ENCODE measurements at places on chromosomes 12 and 14.

DNA sequence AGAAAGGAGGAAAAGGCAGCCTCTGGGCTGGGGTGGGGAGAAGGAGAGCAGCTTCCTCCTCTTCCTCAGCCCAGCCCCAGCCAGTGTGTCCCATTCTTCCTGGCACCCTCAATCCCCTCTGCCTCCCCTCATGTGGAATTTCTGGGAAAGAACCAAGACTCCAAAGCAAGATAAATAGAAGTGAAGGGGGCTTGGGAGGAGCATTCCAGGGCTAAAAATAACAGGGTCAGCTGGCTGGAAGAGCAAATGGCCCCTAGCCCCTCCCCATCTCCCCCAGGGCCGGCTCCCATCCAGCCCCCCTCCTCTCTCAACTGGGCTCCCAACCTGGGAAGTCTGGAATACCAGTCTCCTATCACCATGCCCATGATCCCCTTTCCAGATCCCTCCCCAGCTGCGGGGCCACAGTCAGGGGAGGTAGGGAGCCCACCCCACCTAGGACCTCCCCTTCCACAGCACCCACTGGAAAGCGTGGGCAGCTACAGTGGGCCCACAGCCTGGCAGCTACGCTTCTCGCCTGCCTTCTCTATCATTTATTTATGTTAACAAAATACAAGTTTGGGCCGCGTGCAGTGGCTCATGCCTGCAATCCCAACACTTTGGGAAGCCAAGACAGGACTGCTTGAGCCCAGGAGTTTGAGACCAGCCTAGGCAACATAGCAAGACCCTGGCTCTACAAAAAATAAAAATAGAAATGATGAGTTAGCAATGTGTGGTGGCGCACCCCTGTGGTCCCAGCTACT, 88.3 kb downstream of the IRF2BPL start:
- DNase-seq = no peak

- DNase-seq = no peak
Measured at GRCh38 chr12:24649634-24650033, 299.3 kb downstream of the BCAT1 start.

- peak; percentile 72 for DNase-seq
Measured at GRCh38 chr12:131830335-131830913, 2.2 kb downstream of the MMP17 start.

DNA sequence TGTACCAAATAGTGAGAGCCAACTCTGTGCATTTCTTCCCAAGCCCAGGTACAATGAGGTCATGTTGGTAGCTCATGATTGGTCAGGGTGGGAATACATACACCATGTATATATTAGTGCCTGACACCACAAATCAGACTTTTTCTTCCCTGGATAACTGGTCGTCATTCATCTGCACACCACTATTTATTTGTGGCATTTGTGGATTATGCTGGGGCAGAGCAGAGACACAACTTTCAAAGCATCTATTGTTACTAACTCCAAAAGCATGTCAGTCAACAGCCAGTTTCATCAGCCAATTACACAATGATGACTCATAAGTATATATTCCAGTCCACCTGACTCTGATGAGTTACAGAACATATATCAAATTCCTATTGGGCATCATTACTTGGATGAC, 181.7 kb downstream of the ADAMTS20 start:
- DNase-seq = no peak

DNA sequence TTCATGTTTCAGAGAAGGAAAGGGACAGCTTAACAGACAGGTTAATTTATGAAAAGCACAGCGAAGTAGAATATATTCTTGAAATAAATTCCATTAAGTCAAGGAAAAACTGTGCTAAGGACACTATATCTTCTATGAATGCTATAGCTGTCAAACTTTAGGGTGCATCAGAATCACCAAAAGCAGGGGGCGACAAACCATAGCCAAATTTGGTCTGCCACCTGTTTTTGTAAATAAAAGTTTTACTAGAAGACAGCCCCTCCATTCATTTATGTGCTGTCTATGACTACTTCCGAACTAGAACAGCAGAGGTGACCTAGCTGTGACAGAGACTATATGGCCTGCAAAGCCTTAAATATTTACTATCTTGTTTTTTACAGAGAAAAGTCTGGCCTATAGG, 25.9 kb downstream of the PPP4R3A start:
- DNase-seq = peak; percentile 50

DNA sequence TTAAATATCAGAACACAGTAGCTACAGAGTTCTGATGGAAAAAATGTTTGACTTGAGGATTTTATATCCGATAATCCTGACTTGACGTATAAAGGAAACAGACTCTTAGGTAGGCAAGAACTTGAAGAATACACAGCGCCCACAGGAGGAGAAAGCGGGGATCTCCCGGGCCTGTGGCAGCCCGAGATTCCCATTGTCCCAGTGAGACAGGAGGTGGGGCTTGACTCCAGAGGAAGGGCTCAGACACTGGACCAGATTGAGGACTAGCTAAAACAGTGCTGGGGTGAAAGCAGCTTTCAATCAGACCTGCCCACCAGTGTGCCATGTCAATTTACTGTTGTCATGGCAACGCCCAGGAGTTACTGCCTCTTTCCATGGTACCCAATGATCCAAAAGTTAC, 51.1 kb upstream of the C14orf180 start:
- no peak for DNase-seq

GRCh38 chr12:115230606-115231005, 546.6 kb upstream of the TBX3 start:
- DNase-seq = no peak

DNA sequence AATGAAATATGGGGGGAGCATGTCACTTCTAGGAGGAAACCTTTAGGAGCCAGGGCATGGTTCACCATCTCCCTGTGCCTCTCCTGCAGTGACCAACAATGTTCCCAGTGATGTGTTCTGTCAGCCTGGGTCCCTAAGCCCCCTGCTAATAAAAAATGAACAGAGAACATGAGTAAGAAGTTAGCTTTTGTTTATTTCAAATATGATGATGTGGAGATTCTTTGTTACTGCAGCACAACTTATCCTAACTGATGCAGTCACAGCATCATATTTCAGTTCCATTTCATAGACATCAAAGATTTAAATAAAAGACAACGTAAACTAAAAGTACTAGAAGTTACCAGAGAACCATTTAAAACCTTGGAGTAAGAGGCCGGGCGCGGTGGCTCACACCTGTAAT, 43.9 kb downstream of the SERPINA3 start:
- no peak for DNase-seq

- DNase-seq = no peak
Measured at GRCh38 chr14:104382361-104383087, 197.0 kb upstream of the C14orf180 start.

GRCh38 chr12:62785941-62786559, 148.9 kb downstream of the PPM1H start:
- peak; percentile 16 for DNase-seq

- DNase-seq = peak; percentile 67
Measured at GRCh38 chr12:26845057-26845666, 12.2 kb upstream of the ITPR2 start.

- DNase-seq = no peak
Measured at GRCh38 chr14:73865534-73866113, 14.0 kb downstream of the PTGR2 start.

DNA sequence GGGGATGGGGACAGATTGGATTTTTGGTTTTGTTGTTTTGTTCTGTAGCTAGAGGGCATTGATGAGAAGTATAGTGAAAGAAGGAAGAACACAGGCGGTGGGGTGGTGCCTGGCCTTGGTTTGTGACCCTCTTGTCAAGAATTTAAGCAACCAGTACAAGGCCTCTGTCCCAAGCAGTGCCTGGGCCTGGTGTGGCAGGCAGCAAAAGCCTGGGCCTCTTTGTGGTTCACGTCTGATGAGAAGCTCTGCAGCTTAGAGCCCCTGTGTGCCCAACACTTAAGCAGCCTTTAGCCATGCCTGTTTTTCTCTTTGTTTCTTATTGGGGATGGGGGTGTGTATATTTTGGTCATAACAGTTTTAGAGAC, 98.0 kb downstream of the PPP2R5C start:
- no peak for DNase-seq

DNA sequence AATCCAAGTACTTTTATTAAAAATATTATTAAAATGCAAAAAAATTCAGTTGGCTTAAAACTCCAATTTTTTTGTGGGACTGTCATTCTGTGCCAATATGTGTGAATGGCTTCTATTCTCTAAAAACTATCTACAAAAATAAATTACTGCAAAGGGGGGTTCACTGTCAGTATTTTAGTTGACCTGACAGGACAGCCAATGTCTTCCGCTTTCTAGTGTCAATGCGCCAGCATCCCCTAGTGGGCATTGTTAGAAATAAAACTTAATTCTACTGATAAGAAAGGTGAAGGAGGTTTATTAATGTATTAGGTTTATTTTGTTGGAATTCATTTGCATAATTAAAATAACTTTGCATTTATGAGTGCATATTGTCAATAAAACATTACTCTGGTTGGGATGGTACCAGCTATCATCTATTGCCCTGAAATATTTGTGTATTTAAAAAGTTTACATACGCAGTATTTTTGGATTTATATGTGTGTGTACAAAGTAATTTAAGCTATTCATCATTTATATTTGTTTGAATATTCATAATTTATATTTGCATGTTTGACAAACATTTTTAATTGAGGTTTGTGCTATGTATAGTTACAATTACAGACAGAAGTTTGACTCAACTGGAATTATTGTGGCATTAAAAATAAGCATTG, 527.2 kb downstream of the FLRT2 start:
- DNase-seq = peak; percentile 72

DNA sequence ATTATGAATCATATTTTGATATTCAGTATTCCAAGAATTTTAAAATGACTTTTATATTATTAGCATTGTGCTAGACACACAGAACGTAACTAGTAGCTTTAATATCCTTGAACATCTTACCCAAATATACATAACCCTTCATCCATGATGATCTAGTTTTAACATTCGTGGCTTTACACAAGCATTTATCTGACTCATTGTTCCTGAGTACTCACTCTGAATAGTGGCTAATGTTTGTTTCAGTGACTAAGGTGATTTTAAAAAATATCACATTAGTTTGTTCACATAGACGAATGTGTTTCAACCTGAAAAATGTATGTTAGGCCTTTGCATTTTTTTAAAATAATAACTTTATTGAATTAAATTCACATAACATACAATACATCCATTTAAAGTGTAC, 80.0 kb upstream of the PTPRQ start:
- DNase-seq = no peak

DNA sequence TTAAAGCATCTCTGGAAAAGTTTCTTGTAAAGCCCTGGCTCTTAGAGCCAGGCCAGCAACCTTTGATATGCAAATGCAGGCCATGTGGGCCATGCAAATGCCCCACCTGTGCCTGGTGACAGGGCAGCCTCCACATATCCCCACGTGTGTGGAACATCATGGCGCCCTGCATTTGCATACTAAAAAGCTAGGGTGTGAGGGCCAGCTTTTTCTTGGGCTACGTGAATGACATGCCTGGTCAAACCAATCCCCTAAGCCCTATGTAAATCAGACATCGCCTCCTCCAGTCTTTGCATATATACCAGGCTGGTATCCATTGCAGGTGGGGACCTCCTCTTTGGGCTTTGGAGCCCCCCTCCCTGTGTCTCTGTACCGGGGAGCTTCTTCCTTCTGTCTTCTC, 6.4 kb downstream of the CSRP2 start:
- DNase-seq = no peak

GRCh38 chr12:47188576-47189441, 109.0 kb upstream of the AMIGO2 start:
- no peak for DNase-seq

- peak; percentile 56 for DNase-seq
Measured at GRCh38 chr12:72264548-72265175, 7.5 kb upstream of the TRHDE start.

- DNase-seq = no peak
Measured at GRCh38 chr14:53900499-53900898, 56.1 kb downstream of the BMP4 start.

DNA sequence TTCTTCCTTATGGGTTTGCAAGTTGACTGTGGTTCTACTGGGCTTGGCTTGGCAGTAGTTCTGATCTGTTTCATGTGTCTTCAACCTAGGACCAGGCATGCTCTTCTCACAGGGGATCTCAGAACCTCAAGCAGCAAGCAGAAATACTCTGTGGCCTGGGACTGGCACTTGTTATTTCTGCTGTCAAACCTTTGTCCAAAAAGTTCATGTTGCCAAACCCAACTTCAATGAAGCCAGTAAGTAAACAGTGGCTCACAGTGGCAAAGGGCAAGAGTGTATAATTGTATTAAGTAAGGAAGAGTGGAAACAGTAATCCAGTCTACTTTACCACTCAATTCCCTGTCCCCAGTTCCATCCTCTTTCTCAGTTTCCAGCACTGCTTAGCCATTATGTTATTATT, 15.7 kb upstream of the HMGA2 start:
- no peak for DNase-seq

- no peak for DNase-seq
Measured at GRCh38 chr12:113838896-113839295, 127.2 kb downstream of the RBM19 start.

DNA sequence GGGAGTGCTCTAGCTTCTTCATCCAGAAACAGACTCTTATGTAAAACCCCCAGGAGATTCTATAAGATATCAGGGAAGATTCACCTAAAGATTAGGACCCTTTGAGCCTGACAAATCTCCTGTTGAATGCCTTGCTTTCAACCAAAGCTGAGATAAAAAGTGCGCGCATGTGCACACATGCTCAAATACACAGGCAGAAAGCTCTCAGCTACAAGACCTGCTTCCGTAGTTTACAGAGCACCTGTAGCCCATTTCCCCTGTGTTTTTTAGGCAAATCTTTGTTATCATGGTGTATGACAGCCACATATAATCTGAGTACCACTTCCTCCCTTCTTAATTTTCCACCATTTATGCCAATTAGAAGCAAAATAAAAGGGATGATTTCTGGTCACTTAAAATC, 866.9 kb downstream of the NRXN3 start:
- DNase-seq = peak; percentile 19

DNA sequence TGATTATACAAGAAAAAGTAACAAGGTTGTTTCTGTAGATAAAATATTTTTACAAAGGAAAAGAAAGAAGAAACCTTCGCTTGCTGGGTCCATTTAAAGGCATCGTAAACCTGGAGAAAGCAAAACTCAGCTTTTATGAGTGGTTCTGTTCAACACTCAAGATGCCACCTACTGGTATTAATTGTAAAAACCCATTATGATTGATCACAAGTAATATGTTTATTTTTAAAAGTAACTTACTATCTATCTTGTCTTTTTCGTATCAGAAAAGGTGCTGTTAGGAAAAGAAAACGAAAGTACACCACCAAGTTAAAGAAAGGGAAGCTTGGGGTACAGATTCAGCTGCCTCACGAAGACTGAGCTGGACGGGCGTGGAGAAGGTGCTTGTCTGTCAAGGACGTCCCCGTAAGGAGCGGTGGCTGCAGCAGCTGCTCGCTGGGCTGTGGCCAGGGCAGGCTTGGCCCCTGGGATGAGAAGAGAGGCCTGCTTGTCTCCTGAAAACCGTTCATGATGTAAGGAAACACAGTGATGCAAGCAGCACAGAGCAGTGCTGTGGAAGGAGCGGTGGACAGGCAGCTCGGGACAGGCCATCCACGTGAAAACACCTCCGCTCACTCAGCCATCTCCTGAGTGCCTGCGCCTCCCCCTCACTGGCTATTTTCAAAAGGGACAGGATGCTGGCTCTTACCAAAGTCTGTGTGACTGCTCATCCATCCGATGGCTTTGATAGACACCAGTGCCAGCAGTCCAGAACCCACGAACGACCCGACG, 25.0 kb downstream of the SLC15A4 start:
- DNase-seq = no peak

Measured in hematopoietic multipotent progenitor cell treated with erythropoietin and hydrocortisone succinate and interleukin-3 and kit ligand, for 6 days (in vitro differentiated cells).